ENCODE measurements at places on chromosomes 13 and 19. TPM values are rescaled to one million over a fixed set of nuclear protein-coding genes. Genes with fewer than 3 reads are reported as not detected.

Gene GJB6
- 3.6 TPM for polyA plus RNA-seq

Gene ZNF440
- polyA plus RNA-seq: 28.8 TPM

Gene ATP4B
- polyA plus RNA-seq: 0.33 TPM

Gene SOX1
- polyA plus RNA-seq: not detected

Gene CPB2
- 0.27 TPM for polyA plus RNA-seq

Data from left kidney (tissue), 8 donors.